ENCODE measurements at places on chromosomes 3 and 15. TPM values are rescaled to one million over a fixed set of nuclear protein-coding genes. Genes with fewer than 3 reads are reported as not detected.

The FGF12 gene
- total RNA-seq = 15.7 TPM

The COLQ gene
- 1.7 TPM for total RNA-seq

The GOLGA8Q gene
- total RNA-seq = not detected

The TLR9 gene
- 0.27 TPM for total RNA-seq

- no peak for DNase-seq
Measured at GRCh38 chr15:48710952-48711495, 65.5 kb upstream of the FBN1 start.

- DNase-seq = no peak
Measured at GRCh38 chr3:178084938-178085816, 451.1 kb upstream of the KCNMB2 start.

DNA sequence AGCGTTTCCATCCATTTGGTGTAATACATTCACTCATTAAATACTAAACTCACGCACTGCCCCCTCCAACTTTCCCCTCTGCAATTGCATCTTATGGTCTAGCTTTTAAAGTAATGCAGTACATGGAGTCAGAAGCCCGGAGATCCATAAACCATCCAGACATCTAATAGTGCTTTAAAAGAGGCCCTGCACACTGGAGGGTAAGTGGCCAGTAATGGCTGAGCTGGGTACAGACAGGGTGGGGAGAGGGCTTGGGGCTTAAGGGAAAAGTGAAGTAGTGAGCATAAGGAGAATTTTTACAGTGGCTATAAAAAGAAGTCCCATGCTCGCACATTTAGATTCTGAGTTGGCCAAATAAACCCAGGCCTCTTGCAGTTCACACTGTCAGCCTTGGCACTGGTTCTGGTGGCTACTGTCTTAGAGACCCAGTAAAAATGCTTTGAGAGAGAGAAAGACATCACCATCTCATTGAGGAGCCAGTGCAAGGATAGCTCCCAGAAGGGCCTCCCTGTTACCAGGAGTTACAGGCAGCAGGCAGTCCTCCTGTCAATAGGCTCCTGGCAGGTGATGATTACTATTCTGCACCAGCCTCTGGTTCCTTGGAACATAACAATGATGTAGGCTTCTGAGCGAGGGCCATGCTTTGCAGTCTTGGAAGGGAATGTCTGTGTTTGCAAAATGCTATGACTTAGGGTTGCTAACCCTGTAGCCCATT, 112.6 kb upstream of the NEO1 start:
- no peak for DNase-seq

DNA sequence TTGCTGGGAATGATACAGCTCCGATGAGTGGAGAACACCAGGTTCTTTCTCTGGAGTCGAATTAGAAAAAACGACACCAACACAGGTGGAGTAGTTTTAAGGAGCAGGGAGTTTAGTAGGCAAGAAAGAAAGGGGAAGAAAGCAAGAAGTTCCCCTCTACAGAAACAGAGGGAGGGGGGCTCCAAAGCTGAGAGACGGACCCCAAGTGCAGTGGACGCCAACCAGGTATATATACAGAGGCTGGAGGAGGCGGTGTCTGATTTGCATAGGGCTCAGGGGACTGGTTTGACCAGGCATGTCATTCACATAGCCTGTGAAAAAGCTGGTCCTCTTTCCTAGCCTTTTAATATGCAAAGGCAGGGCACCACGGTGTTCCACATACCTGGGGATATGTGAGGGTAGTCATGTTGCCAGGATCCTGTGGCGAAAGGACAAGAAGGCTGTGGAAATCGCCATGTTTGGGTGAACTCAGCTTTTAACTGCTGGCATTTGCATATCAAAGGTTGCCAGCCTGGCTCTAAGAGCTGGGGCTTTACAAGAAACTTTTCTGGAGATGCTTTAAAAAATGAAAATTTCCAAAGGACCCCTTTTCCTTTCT, 887.4 kb upstream of the EPHA6 start:
- no peak for DNase-seq

GRCh38 chr15:23561914-23562313, 3.6 kb upstream of the MKRN3 start:
- no peak for DNase-seq

DNA sequence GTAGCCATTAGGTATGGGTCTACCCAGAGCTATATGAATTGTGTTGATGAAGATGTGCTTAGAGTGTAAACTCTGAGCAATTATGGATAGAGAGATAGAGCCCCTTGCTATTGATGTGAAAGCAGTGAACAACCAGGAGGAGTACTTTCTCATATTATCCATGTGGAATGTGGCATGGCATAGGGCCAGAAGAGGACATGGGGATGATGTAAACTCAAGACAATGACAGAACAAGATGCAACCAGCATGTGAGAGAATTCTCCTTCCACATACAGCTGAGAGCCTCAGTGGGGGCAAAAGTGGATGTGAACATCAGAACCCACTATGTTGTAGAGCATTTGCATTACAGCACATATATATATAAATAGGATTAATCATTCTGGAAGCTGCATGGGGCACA, 36.4 kb upstream of the BNC1 start:
- DNase-seq = no peak

GRCh38 chr3:71703797-71704196, 21.4 kb downstream of the EIF4E3 start:
- no peak for DNase-seq

DNA sequence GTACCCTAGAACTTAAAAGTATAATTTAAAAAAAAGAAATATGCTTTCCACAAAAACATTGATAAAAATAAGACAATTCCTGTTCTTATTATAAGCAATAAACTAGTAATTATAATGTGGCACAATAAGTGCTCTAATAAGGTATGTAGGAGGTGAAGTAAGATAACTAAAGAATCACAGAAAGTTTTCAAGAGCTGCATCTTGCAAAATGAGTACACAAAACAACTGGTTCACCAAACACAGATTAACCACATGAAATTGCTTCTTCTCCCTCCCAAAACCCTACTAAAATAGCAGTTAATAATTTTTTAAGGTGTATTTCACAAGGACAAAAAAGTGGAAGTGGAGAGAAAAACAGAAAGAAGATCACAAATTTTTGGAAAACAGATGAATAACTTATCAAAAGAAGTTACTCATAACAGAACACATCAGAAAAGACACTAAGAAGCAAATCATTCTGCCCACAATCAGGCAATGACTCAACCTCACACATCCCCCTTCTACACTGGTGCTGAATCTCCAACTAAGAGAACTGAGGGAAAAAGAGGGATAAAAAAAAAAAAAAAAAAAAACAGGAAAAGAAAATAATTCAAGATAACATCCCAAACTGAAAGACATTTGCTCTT, 64.2 kb downstream of the TBC1D5 start:
- DNase-seq = no peak

Data from Calu3 (cell line).